ENCODE measurements at places on chromosomes 3 and 15.

GRCh38 chr3:12076666-12077065, 72.5 kb downstream of the SYN2 start:
- no peaks in the 10 kb centered on the region for H3K27me3 ChIP-seq
- no peaks in the 10 kb centered on the region for H3K4me1 ChIP-seq
- no peaks in the 10 kb centered on the region for H3K36me3 ChIP-seq
- H3K4me3 ChIP-seq = no peak overlapping the region
- no peak for DNase-seq
- no peak overlapping the region for H3K27ac ChIP-seq

GRCh38 chr3:149042789-149043386, 43.4 kb downstream of the HLTF start:
- H3K4me3 ChIP-seq = no peak overlapping the region
- H3K36me3 ChIP-seq = peaks cover 2% of the 10 kb centered on the region
- no peak overlapping the region for H3K27ac ChIP-seq
- H3K4me1 ChIP-seq = peaks cover 6% of the 10 kb centered on the region
- no peaks in the 10 kb centered on the region for H3K27me3 ChIP-seq

DNA sequence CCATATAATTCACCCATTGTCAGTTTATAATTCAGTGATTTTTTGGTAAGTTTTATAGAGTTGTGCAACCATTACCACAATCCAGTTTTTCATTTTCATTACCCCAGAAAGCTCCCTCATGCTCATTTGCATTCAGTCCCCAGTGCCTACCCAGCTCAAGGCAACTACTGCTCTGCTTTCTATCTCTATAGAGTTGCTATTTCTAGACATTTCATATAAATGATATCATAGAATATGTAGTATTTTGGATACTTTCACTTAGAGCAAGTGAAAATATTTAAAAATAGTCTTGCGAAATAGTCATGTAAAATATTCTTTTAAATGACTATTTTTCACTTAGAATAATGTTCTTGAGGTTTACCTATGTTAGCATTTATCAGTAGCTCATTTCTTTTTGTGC, 42.1 kb downstream of the ZNF654 start:
- H3K4me1 ChIP-seq = peaks cover 2% of the 10 kb centered on the region
- no peaks in the 10 kb centered on the region for H3K36me3 ChIP-seq
- no peak overlapping the region for H3K27ac ChIP-seq
- no peak for DNase-seq
- H3K4me3 ChIP-seq = no peak overlapping the region

DNA sequence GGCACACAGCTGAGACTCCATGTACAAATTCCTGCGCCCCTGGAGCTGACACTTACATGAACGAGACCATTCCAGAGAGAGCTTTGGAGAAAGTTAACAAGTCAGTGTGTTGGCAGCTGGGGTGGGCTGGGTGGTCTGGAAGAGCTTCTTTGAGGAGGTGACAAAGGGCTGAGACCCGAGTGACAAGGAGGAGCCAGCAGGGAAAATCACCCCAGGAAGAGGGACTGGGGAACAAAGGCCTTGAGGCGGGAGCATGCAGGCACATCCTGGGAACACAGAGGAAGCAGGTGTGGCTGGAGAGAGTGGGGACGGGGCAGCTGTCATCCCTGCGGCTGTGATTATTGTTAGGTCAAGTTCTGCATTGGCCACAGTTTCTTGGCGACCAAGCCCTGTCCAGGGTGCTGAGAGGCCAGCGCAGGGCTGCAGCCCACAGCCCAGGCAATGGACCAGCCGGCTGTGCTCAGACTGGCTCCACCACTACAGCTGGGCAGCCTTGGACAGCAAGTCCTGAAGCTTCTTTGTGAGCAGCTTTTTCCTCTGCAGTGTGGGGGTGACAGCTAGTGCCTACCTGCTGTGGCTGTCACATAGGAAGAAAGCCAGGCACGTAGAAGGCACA, 34.2 kb upstream of the PRR23E start:
- no peaks in the 10 kb centered on the region for H3K36me3 ChIP-seq
- H3K27ac ChIP-seq = no peak overlapping the region
- no peak for DNase-seq
- H3K27me3 ChIP-seq = peaks cover 6% of the 10 kb centered on the region

- H3K4me3 ChIP-seq = no peak overlapping the region
- no peak for DNase-seq
- no peaks in the 10 kb centered on the region for H3K36me3 ChIP-seq
- H3K27ac ChIP-seq = no peak overlapping the region
- H3K4me1 ChIP-seq = peaks cover 1% of the 10 kb centered on the region
- H3K27me3 ChIP-seq = no peaks in the 10 kb centered on the region
These were observed 1080.1 kb upstream of the ALCAM start for GRCh38 chr3:104286645-104287044.

GRCh38 chr3:128337305-128337704, 129.4 kb downstream of the DNAJB8 start:
- H3K4me3 ChIP-seq = no peak overlapping the region
- H3K27ac ChIP-seq = no peak overlapping the region
- H3K4me1 ChIP-seq = no peaks in the 10 kb centered on the region
- DNase-seq = no peak

DNA sequence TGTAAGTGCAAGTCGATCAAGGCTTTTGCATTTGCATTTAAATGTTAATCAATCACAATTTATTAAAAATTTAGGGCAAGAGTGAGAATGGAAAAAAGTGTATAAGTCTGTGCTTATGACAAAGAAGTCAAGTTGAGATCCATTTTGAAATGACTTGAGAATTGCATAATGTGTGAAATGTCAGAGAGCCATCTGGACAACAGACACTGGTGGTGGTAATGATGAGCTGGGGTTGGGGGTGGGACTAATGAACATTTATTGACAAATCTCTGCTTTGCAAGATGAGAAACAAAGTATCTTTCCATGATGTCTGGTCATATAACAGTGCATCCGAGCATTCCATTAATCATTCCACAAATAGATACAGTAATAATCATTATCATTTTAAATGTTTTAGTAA, 89.4 kb upstream of the ZBTB20 start:
- peaks cover 2% of the 10 kb centered on the region for H3K4me1 ChIP-seq
- H3K36me3 ChIP-seq = no peaks in the 10 kb centered on the region
- DNase-seq = no peak
- H3K4me3 ChIP-seq = no peak overlapping the region
- H3K27me3 ChIP-seq = no peaks in the 10 kb centered on the region
